ENCODE measurements at places on chromosomes 1 and 21. TPM values are rescaled to one million over a fixed set of nuclear protein-coding genes. Genes with fewer than 3 reads are reported as not detected.

DNA sequence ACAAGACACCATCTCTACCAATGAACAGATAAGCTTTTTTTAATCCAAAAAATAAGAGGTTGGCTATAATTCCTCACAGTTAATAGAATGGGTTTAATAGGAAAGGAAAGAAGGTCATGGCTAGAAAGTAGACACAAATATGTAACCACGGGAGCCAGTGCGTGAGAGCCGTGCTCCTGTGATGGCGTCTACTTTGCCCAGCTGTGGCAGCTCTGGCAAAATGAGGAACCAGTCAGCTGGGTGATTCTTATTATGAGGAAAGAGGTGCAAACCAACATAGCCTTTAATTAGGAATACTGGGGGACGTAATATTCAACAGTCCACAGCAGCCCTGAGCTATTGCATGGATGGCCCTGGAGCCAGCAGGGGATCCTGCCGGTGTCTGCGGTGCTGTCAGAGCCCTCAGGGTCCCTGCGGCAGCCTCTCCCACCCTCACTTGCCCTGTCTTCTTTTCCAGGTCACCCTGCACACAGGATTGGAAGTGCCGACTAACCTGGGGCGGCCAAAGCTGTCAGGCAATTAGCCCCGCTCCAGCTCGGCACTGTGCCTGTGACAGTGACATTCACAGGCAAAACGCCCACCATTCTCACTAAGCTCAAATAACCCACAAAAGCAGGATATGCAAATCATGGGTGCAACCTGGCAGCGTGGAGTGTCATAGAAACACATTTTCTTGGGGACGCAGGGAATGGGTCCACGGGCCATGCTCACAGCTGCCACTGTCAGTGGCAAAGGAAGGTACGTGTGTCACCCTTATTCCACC lies 25.9 kb upstream of the GNPAT start:
- H3K27ac ChIP-seq, result no peak overlapping the region
- DNase-seq, result no peak
- no peaks in the 10 kb centered on the region for H3K36me3 ChIP-seq
- H3K4me3 ChIP-seq, result no peak overlapping the region
- H3K4me1 ChIP-seq, result peaks cover 8% of the 10 kb centered on the region

GRCh38 chr1:167474191-167474641 lies 44.1 kb downstream of the CD247 start:
- H3K4me1 ChIP-seq, result no peaks in the 10 kb centered on the region
- H3K27me3 ChIP-seq, result peaks cover 3% of the 10 kb centered on the region
- H3K27ac ChIP-seq, result no peak overlapping the region
- no peak overlapping the region for H3K4me3 ChIP-seq
- no peaks in the 10 kb centered on the region for H3K36me3 ChIP-seq

DNA sequence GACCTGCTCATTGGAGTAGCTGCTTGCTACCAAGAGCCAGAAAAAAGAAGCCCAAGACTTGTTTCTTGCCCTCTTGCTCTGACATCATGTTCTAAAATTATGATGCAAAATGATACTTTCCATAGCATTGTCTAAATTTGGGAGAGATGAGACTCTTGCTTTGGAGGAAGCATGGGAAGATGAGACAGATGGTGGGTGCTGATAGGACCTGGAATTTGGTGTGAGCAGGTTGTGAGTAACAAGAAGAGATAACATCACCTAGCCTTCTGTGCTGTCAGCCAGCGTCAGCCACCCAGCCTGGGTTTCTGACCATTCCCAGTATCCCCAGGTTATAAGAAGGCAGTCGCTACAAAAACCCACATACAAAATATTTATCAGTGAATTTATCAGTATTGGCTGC lies 67.1 kb upstream of the GCLM start:
- no peak overlapping the region for H3K27ac ChIP-seq
- no peaks in the 10 kb centered on the region for H3K36me3 ChIP-seq
- H3K4me1 ChIP-seq, result peaks cover 5% of the 10 kb centered on the region
- no peak for DNase-seq

Gene CFAP107
- total RNA-seq, result not detected

Gene CRP
- not detected for total RNA-seq

Gene MYBPH
- not detected for total RNA-seq

Gene FCRL2
- total RNA-seq, result 0.21 TPM

Gene S100A5
- total RNA-seq, result not detected

GRCh38 chr1:91876040-91876470 lies 9.9 kb downstream of the TGFBR3 start:
- H3K36me3 ChIP-seq, result no peaks in the 10 kb centered on the region
- peak overlapping the region; percentile 32 for H3K27ac ChIP-seq
- no peak for DNase-seq
- H3K4me1 ChIP-seq, result peaks cover 18% of the 10 kb centered on the region
- H3K27me3 ChIP-seq, result no peaks in the 10 kb centered on the region

- H3K4me3 ChIP-seq, result no peak overlapping the region
- H3K27ac ChIP-seq, result no peak overlapping the region
- no peaks in the 10 kb centered on the region for H3K36me3 ChIP-seq
- no peaks in the 10 kb centered on the region for H3K4me1 ChIP-seq
- H3K27me3 ChIP-seq, result no peaks in the 10 kb centered on the region
Measured at GRCh38 chr1:46437723-46438122, 43.6 kb downstream of the FAAH start.

Gene SPRR3
- not detected for total RNA-seq

GRCh38 chr1:44359234-44359935 lies 4.3 kb upstream of the ERI3 start:
- H3K27me3 ChIP-seq, result no peaks in the 10 kb centered on the region
- H3K4me1 ChIP-seq, result peaks cover 10% of the 10 kb centered on the region
- DNase-seq, result no peak
- no peak overlapping the region for H3K27ac ChIP-seq

GRCh38 chr1:8022395-8023286 lies 3.5 kb downstream of the ERRFI1 start:
- no peak for DNase-seq
- H3K27me3 ChIP-seq, result no peaks in the 10 kb centered on the region
- H3K36me3 ChIP-seq, result no peaks in the 10 kb centered on the region
- peak overlapping the region; percentile 73 for H3K4me3 ChIP-seq

All from tibial nerve (tissue), 4 donors.